Activated CD4-positive, alpha-beta T cell treated with anti-CD3 and anti-CD28 coated beads, Interleukin-2, amount 10 ng/mL, durations not matched to agents 7 days and 5 days (primary cell): ENCODE measurements at places on chromosomes 7 and 10.

DNA sequence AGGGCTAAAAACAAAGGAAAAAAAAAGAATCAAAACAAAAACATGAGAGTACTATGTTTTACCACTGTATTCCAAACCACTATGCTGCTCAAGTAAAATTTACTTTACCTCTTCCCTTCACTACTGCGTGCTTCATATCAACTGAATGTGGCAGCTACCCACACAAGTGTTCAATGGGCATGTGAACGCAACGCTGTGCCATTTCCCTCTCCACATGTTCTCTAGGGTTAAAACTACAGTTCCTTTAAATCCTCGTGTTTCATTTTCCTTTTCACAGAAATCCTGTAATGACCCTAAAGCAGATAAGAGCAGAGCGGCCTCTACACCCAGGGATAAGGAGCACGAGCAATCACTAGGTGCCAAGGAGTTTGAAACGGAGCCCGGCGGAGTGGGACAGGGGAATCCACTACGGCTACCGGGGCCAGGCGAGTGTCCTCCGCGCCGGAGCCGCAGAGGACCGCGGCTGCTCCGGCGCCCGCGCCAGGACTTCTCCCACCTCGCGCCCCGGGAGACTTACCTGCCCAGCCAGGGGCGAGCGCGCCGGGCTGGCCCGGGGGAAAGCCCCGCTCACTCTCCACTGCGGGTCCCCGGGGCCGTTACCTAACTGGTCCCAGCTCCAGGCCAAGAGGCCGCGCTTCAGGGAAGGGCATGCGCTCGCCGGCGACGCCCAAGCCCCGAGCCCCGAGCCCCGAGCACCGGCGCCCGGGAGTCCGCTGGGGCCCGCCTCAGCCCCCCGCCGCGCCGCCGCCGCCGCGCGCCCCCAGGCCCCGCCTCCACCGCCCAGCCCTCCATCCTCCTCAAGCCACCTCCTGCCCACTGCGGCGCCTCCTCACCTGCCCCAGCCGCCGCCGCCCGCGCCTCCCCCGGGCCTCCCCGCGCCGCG is 711 bp downstream of the NAMPT start:
- H3K4me1 ChIP-seq, result peaks cover 55% of the 10 kb centered on the region
- peaks cover 7% of the 10 kb centered on the region for H3K36me3 ChIP-seq
- peak overlapping the region; percentile 91 for H3K4me3 ChIP-seq
- no peaks in the 10 kb centered on the region for H3K27me3 ChIP-seq

GRCh38 chr7:146514304-146514703 is 397.7 kb downstream of the CNTNAP2 start:
- no peaks in the 10 kb centered on the region for H3K4me1 ChIP-seq
- H3K27ac ChIP-seq, result no peak overlapping the region
- DNase-seq, result no peak
- no peaks in the 10 kb centered on the region for H3K27me3 ChIP-seq
- H3K36me3 ChIP-seq, result no peaks in the 10 kb centered on the region
- no peak overlapping the region for H3K4me3 ChIP-seq

DNA sequence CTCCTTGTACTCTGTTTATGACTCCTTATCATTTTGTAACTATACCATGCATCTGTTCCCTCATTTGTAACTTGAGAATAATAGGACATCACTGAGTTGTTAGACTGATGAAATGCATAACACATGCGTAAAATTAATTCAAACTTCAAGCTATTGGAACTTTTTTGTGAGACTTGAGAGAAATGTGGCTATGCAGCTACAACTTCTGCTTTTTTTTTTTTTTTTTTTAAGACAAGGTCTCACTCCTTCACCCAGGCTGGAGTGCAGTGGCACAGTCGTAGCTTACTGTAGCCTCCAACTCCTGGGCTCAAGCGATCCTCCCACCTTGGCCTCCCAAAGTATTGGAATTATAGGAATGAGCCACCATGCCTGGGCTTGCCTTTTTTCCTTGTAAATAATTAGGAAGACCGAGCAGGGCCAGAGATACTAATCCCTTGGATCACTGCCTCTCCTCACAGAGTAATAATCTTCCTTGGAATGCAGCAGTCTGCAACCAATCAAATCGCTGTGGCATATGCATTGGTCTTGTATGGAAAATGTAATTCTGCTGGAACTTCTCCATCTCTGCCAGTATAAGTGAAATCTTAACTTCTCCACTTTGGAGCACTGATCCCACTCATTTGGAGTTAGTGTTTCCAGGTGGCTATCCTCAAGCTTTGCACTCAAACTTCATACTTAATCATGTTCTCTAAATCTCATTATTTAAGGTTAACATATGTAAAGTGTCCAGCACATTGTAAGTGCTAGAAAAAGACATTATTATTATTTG is 2.0 kb upstream of the PANK1 start:
- no peak for DNase-seq
- no peak overlapping the region for H3K4me3 ChIP-seq
- peaks cover 27% of the 10 kb centered on the region for H3K27me3 ChIP-seq
- peaks cover 11% of the 10 kb centered on the region for H3K4me1 ChIP-seq

DNA sequence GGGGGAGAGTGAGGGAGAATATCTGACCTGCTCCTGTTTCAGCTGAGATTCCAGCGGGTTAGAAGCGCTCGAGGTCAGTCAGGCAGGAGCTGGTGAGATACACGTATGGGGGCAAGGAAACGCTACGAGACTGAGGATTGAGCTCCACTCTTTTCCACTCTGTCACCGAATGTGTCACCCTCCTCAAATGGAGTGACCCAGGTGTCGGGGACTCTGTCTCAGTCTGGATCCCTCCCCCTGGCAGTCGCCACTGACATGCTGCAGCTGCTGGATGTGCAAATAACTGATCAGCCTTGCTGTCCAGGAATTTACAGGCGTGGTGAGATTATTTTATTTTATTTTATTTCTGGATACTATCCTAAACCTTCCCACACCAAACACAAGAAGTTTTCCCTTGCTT is 100.9 kb upstream of the DPP6 start:
- H3K36me3 ChIP-seq, result no peaks in the 10 kb centered on the region
- no peaks in the 10 kb centered on the region for H3K4me1 ChIP-seq
- no peak overlapping the region for H3K4me3 ChIP-seq
- H3K27ac ChIP-seq, result no peak overlapping the region

- H3K4me3 ChIP-seq, result peak overlapping the region; percentile 96
- peaks cover 10% of the 10 kb centered on the region for H3K27me3 ChIP-seq
- DNase-seq, result peak; percentile 77
- peak overlapping the region; percentile 94 for H3K27ac ChIP-seq
- H3K4me1 ChIP-seq, result peaks cover 10% of the 10 kb centered on the region
These were observed 695 bp downstream of the PRKAG2 start for GRCh38 chr7:151875942-151876898.

DNA sequence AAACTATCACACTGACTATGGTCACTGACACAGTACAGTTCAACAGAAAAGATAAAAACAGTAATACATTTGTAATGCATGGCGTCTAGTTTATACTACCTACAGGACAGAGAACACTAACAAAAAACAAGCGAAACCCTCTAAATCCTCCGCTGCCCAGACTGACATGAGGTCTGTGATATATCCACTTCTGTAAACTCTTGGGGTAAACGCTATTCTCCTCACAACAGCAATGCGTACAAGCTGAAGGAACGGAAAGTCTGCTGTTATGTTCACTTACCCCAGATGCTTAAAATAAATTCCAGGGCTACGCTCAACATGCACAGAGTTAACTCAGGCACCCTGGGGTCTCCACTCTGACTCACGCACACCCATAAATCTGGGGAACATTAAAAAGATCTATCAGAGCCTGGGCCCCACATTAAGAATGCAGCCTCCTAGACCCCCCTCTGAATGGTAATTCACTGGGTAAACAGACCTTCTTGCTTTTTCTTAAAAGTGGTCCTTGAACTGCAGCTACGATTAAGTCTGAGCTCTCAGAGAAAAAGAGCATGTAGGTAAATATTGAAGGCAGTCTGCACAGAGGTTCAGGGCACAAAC is 105.6 kb downstream of the CTBP2 start:
- H3K36me3 ChIP-seq, result no peaks in the 10 kb centered on the region
- H3K27me3 ChIP-seq, result peaks cover 4% of the 10 kb centered on the region
- no peak for DNase-seq
- no peak overlapping the region for H3K4me3 ChIP-seq
- no peak overlapping the region for H3K27ac ChIP-seq

- no peak overlapping the region for H3K4me3 ChIP-seq
- peaks cover 12% of the 10 kb centered on the region for H3K27me3 ChIP-seq
- no peak overlapping the region for H3K27ac ChIP-seq
- DNase-seq, result peak; percentile 17
- no peaks in the 10 kb centered on the region for H3K36me3 ChIP-seq
- H3K4me1 ChIP-seq, result no peaks in the 10 kb centered on the region
These were observed 48.7 kb downstream of the GPR141 start for GRCh38 chr7:37732253-37732652.

- no peak overlapping the region for H3K27ac ChIP-seq
- H3K4me1 ChIP-seq, result no peaks in the 10 kb centered on the region
- no peak for DNase-seq
These were observed 1145.1 kb downstream of the CNTNAP2 start for GRCh38 chr7:147261693-147262092.

DNA sequence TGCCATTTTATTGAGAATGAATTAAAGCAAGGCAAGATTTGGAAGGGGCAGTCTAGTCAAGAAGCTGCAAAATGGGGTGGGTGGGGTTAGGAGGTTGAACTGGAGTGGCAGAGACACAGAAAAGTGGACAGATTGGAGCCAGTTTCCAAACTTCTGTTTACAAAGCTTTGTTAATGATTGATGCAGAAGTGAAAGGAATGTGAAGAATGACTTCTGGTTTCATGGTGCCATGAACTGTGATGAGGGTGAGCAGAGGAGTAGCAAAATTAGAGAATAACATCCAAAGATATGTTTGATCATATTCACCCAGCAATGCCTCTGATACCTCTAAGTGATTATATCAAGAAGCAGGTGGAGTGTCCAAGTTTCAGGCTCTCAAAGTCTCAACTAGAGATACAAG is 1118.0 kb upstream of the C7orf33 start:
- no peak for DNase-seq
- no peaks in the 10 kb centered on the region for H3K4me1 ChIP-seq
- H3K4me3 ChIP-seq, result no peak overlapping the region
- H3K27me3 ChIP-seq, result no peaks in the 10 kb centered on the region
- H3K27ac ChIP-seq, result no peak overlapping the region

GRCh38 chr10:130999376-131000202 is 311.9 kb downstream of the TCERG1L start:
- H3K27ac ChIP-seq, result no peak overlapping the region
- DNase-seq, result peak; percentile 0
- no peaks in the 10 kb centered on the region for H3K4me1 ChIP-seq
- H3K36me3 ChIP-seq, result no peaks in the 10 kb centered on the region
- H3K4me3 ChIP-seq, result no peak overlapping the region

GRCh38 chr10:80670774-80671173 is 133.1 kb downstream of the SH2D4B start:
- no peak overlapping the region for H3K27ac ChIP-seq
- no peak overlapping the region for H3K4me3 ChIP-seq
- DNase-seq, result no peak
- no peaks in the 10 kb centered on the region for H3K4me1 ChIP-seq
- no peaks in the 10 kb centered on the region for H3K36me3 ChIP-seq

GRCh38 chr7:129790136-129790535 is 162.6 kb downstream of the UBE2H start:
- H3K4me3 ChIP-seq, result no peak overlapping the region
- no peak for DNase-seq
- peaks cover 15% of the 10 kb centered on the region for H3K4me1 ChIP-seq
- peaks cover 42% of the 10 kb centered on the region for H3K27me3 ChIP-seq
- no peaks in the 10 kb centered on the region for H3K36me3 ChIP-seq

DNA sequence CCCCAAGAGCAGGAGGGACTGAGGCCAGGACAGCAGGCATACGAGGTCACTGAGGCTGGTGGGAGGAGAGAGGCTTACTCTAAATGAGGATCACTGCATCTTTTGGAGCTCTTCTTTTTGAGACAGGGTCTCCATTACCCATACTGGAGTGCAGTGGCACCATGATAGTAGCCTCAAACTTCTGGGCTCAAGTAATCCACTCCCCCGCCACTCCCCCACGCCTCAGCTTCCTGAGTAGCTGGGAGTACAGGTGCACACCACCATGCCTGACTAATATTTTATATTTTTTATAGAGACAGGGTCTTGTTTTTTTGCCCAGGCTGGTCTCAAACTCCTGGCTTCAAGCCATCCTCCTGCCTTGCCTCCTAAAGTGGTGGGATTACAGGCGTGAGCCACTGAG is 25.8 kb downstream of the OGDH start:
- H3K27ac ChIP-seq, result peak overlapping the region; percentile 99
- peaks cover 85% of the 10 kb centered on the region for H3K4me1 ChIP-seq
- no peak for DNase-seq
- H3K27me3 ChIP-seq, result no peaks in the 10 kb centered on the region

DNA sequence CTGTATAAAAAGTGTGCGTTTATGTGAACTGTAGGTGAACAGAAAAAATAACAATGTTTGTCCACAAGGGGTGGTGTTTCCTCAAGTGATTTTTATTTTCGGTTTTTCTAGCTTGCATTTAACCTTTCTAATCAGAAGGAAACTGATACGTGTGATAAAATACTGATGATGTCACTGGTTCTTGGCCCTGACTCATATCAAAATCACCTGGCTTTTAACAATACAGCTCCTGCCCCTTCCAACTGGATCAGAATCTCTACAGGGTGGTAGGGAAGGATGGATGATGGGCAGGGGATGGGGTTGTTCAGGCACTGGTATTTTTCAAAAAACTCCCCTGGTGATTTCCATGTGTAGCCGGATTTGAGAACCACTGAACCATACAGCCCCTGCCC is 10.9 kb downstream of the NPFFR1 start:
- no peak overlapping the region for H3K4me3 ChIP-seq
- H3K27ac ChIP-seq, result peak overlapping the region; percentile 58
- peaks cover 16% of the 10 kb centered on the region for H3K4me1 ChIP-seq
- DNase-seq, result peak; percentile 14

DNA sequence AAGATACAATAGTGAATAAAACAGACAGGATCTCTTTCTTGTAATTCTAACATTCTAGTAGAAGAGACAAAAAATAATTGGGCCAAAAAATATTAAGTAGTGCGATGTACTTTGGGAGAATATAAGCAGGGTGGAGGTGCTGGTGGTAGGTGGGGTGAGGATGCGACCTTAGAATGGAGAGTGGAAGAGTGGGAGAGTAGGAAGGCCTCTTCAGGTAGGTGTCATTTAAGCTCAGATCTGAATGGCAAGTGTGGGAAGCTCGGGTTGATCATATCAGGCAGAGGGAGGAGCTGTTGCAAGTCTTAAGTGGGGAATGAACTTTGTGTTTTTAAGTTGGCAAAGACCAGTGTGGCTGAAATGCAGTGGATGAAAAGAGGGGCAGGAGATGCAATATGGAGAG is 3.8 kb upstream of the IFRD1 start:
- H3K27me3 ChIP-seq, result no peaks in the 10 kb centered on the region
- DNase-seq, result no peak
- H3K36me3 ChIP-seq, result no peaks in the 10 kb centered on the region
- H3K4me1 ChIP-seq, result peaks cover 18% of the 10 kb centered on the region
